C1 segment of cervical spinal cord (tissue), 14 donors: ENCODE measurements at places on chromosomes 1 and 21.

GRCh38 chr1:171357179-171357578 lies 43.2 kb downstream of the FMO4 start:
- no peak for DNase-seq

- no peak for DNase-seq
Observed at GRCh38 chr1:117678246-117678977, 72.6 kb downstream of the TENT5C start.

GRCh38 chr1:6835139-6835538 lies 49.9 kb downstream of the CAMTA1 start:
- DNase-seq, result no peak

DNA sequence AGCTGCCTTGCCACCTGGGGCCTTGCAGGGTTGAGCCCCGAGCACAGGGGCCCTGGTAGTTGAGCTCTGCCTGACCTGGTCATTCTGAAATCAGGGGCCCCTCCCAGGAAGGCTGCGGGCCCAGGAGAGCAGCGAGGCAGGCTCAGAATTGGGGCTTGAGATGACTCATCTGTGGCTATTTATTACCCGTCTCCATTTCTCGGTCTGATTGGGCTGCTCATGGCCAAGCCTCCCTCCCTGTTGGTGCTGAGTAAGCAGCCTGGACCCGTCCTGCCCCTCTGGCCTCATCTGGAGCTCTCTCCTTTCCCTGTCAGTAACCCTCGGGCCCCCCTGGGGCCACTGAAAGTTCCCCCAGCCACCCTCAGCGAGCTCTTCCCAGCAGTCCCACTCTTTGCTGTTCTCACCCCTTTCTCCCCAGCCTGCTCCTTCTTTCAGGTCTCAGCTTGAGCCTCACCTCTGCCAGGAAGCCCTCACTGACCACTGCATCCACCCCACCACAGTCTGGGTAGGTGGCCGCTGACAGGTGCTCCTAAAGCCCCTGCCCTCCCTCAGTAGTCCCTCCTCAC lies 11.0 kb upstream of the TNFRSF8 start:
- DNase-seq, result no peak

- DNase-seq, result no peak
Observed at GRCh38 chr1:164051782-164052181, 507.2 kb upstream of the PBX1 start.

DNA sequence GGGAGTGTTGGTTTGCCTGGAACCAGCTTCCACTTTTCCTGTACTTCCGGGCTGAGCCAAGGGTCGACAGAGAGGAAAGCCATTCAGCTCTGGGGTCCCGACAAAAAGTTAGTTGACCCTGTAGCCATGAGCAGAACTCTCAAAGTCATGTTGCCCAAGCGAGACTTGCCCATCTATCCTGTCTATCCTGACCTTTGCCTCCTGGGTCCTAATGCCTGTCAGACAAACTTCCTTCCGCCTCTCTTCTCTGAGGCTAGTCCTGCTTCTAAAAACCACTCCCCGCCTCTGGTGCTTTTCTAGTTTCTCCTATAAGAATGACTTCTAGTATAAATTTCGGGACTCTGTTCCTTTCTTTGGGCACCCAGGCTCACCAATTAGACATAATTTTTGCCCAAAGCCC lies 7.7 kb upstream of the PCP4L1 start:
- no peak for DNase-seq
